GM12864 (cell line): ENCODE measurements at places on chromosomes 7 and 10.

GRCh38 chr7:5423976-5424748 lies 528 bp upstream of the TNRC18 start:
- DNase-seq = no peak

- no peak for DNase-seq
Measured at GRCh38 chr7:95715274-95715673, 57.1 kb upstream of the DYNC1I1 start.

DNA sequence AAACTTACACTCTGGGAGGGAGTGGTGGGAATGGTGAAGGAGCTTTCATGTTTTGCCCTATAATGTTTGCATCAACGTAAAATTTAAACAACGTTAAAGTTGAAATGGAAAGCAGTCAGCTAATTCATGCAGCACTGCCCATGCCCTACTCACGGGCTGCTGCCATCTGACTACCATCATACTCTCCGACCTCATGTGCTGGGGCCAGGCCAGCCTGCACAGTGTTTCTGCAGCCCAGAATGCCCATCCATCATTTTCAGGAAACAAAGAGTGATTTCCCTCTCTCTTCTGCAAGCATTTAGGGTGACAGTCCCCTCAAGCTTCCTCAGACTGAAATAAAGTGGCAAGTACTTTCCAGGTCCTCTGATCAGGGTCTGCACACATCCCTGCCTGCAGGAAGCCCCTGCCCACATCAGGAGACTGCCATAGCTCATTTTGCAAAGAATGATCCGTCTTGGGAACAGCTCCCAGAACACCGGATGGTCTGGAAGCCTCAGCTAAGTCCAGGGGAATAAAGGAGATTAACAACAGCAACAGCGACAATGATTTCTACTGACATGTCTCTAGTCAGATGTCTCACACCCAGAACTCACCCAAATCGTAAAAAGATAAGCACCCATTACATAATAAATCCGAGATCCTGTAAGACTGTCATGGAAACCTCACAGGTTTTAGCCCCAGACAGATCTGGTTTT lies 40.3 kb downstream of the ARHGAP22 start:
- no peak for DNase-seq

DNA sequence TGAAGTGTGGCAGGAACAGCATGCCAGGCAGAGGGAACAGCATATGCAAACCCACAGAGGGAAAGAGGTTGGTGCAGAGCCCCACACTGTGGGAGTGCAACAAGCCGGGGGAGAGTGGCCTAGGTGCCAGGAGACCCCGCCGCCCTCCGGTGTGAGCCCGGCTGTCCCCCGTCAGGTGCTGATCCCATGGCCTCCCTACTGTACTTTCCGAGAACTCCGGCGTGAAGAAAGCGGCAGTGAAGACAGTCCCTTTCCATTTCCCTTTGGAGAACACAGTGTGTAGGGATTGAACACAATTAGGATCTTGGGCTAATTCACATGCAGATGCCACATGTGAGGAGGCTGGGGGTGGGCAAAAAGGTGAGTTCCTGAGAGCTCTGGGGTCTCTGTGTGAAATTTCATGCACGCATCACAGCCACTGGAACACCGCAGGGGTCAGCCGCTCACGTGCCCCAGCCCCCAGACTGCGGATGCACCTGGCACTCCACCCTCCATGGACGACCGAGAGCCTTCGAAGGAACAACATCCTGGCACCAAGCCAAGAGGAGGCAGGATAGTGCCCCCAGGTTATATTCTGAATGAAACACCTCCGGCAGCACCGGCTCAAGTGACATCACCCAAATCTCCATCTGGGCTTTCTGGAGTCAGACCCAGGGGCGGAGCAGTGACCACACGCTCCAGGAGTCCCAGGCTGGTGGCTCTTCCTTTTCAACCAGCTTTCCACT lies 82.1 kb upstream of the PPP2R2D start:
- no peak for DNase-seq

GRCh38 chr10:3428826-3429225 lies 256.2 kb upstream of the PITRM1 start:
- no peak for DNase-seq

- DNase-seq = no peak
Measured at GRCh38 chr7:82704121-82704520, 260.5 kb upstream of the CACNA2D1 start.

DNA sequence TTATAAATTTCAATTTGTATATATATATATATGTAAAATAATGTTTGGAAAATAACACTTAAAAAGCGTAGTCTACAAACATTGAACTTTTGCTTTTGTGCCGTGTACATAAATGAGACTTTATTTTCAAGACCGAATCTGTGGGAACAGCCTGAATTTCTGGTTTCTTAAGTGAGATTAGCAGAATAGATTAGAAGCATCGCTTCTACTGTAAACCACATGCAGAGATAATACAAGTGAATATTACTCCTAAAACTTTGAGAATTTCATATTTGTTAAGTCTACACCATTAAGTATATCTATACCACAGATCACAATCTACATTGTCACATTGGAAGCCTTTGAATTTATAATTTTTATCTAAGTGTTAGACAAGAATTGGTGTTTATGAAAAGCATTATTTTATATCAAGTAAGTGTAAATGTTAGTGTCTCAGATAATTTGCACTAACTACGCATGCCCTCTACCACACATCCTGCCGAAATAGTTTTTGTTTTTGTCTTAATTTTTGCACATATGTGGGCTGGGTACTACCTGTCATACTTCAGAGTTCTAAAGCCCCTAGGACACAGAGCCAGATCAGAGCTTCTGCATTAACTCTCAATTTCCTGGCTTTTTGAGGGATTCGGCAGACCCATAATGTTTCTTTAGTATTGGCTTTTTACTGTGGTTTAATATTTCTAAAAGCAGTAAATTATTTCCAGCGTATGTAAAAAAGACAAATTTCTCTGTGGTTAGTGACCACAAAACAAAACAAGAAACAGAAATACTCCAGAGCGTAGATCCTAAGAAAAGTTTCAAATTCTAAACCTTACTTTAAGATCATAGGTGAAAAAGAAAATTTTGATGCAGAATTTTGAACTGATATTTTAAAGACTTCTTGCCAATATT lies 20.0 kb downstream of the TWIST1 start:
- DNase-seq = no peak

DNA sequence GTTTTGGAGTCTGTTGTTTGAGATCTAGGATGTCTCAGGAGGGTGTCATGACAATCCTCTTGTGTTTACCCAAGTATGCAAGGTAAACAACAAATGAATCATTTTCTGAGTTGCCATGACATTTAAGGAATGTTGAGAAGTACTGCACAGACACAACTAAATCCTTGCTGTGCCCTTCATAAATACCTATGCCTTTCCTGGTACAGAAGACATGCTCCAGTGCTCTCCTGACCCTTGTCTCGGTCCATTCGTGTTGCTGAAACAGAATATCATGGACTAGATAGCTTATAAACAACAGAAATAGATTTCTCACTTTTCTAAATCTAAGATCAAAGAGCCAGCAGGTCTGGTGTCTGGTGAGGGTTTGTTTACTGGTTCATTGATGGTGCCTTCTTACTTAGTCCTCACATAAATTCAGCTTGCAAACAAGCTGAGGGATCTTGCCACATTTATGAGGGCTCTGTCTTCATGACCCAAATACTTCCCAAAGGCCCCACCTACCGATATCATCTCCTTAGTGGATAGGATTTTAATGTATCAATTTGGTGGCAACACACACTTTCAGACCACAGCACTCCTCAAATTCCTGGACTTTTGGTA lies 341.8 kb upstream of the SEMA3A start:
- DNase-seq = no peak

GRCh38 chr7:23044581-23044980 lies 30.7 kb upstream of the HYCC1 start:
- no peak for DNase-seq

GRCh38 chr10:132884691-132885271 lies 57.6 kb downstream of the CFAP46 start:
- DNase-seq = no peak

- peak; percentile 82 for DNase-seq
Measured at GRCh38 chr10:35341521-35341920, 5.2 kb downstream of the CCNY start.

GRCh38 chr7:92076509-92076908 lies 57.8 kb downstream of the CYP51A1 start:
- no peak for DNase-seq
